Activated CD4-positive, alpha-beta T cell treated with anti-CD3 and anti-CD28 coated beads, Interleukin-2, amount 50 U/mL, for 24 hours (primary cell): ENCODE measurements at places on chromosomes 3 and 15.

- no peak for DNase-seq
Observed at GRCh38 chr3:126433105-126433430, 38.4 kb downstream of the CFAP100 start.

DNA sequence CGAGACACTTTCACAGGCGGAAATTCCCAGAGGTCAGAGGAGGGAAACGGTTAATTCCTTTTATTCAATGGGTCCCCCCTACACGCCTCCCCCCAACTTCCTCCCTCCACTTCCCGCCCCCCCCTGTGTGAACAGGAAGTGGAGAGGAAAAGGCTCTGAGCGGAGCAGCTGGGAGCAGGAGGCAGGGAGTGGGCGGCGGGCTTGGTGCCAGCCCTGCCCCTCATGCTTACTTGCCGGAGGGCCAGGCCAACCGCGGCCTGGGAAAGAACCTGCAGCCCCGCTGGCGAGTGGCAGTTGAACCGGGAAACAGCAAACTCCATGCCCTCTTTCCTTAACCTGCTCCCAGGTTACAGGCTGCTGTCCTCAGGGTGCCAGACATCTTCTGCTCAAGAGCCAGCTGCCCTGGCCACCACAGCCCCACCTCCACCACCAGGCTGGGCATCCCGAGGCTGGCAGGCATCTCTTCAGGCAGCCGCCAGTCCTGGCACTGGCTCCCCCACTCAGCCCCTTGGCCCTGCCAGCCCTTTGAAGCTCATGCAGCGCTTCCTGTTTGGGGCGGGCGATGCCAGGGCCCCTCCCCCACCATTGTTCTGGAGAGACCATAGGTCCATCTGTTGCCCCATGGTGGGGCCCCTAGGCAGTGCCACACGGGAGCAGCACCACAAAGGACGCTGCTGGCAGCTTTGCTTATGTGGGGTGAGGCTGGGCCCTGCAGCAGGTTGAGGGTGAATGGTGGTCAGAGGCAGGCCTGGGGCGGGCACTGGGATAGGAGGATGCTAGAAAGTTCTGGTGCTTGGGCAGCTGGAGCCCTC lies 12.9 kb downstream of the VPS18 start:
- DNase-seq = no peak

DNA sequence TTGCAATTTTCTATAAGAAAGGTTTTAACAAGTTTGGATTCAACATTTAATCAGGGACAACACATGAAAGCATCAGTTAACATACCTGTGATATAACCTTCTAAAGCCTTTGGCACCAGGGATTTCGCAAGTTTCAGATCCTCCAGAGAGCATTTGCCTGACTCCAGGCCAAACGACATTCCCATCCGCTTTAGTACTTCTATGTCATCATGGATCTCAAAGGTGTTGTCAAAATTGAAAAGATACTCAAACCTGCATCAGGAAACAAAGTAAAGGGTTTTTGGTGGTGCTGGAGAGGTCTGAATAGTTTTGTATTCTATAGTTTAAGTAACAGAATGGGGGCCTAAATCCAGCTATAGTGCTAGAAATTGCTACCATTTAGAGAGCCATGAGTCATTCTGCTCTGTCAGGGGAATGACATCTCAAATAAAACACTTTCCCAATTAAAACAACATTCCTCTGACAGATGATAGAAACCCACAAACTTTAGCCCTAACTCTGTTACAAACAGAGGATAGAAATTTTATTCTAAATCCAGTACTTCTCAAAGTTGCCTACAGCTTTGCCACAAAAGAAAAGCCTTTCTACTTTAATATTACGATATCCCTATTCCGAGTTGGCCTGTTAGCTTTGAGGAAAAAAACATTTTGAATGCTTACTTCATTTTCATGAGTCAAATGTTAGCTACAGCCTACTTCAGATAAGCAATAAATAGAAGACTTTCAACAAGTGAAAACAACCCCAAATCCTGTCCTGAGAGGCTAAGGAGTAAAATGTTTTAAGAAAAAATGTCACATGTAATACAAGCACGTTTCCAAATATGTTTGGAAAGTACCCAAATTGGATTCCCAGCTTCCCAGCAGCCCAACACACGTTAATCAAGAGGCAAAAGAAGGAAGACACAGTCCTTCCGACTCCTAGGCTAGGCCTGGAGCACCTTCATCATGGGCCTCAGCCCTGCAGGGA lies 83.4 kb downstream of the ATP1B3 start:
- DNase-seq = no peak

DNA sequence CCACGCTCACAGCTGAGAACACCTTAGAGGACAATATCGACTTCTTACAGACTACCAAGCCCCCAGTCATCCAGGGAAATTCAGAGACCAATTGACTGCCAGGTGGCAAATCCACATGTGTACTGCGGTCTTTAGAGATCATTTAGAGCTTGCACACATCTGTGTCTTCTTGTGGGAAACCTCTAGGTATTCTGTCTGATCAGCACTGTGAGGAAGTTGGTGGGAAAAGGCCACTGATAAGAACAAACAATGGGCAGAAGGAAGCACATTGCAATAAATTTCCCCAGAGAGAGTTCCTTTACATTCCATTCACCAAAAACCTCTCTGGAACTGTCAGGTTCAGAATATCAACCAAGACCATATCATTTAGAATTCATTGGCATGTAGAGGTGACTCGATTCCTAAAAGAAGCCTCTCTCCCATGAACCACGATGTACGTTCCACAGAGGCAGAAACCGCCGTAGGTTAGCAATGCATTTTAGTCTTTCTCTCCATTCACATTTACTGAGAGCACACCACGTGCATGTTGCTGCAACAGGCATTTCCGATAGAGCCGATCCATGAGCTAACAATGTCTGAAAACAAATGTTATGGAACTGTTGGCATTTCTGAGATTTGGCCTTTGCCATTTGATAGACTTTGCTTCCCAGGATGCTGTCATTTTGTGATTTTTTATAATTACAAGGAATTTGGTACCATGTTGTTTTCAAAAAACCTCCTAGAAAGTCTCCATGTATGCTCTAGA lies 287.3 kb upstream of the TPRG1 start:
- no peak for DNase-seq
